LoVo (cell line): ENCODE measurements at places on chromosomes 5 and 9.
A peak's percentile ranks its signal among the peaks of the same experiment; 100 is the strongest.

- no peak for DNase-seq
Observed at GRCh38 chr5:139670369-139671095, 22.4 kb downstream of the CXXC5 start.

GRCh38 chr5:108941746-108942145 is 194.0 kb downstream of the FER start:
- DNase-seq = no peak

- DNase-seq = no peak
Observed at GRCh38 chr5:55146080-55146479, 13.9 kb upstream of the GPX8 start.

DNA sequence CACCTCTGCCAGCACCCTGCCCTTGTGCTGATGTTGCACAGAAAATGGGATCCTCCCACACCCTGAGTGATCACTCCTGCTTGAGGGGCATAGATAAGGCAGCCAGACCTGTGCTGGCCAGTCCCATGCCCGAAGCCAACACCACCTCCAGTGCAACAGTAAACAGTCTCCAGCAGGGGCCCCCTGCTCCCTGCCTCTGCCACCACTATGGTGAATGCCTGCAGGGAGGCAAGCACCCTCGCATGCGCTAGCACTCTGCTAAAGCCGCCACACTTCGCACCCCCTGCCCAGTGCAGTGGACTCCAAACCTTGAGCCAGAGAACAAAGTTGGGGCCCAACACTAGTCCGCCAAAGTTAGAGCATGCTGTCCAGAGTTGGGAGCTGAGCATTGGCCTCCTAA is 118.7 kb downstream of the PJA2 start:
- no peak for DNase-seq

DNA sequence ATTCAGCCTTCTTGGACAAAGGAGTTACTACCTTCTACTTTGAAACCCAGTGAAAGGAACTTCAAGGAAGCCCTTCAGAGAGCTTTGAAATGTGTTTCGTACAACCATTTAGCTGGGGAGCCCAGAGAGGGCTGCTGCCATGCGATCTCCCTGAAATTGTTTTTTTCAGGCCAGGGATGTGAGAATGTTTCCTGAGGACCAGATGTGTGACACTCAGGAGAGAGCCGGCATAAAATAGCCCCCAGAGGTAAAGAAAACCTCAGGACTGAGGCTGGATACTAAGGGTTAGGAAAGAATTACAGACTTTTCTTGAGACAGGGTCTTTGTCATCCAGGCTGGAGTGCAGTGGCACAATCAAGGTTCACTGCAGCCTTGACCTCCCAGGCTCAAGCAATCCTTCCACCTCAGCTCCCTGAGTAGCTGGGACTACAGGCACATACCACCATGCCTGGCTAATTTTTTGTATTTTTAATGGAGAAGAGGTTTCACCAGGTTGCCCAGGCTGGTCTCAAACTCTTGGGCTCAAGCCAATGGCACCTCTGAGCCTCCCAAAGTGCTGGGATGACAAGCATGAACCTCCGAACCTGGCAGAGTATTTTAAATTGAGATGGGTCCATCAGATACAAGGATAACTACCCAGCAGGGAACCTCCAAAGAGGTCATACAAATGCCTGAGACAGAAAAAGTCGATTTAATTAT is 8.4 kb downstream of the RPL37 start:
- no peak for DNase-seq

DNA sequence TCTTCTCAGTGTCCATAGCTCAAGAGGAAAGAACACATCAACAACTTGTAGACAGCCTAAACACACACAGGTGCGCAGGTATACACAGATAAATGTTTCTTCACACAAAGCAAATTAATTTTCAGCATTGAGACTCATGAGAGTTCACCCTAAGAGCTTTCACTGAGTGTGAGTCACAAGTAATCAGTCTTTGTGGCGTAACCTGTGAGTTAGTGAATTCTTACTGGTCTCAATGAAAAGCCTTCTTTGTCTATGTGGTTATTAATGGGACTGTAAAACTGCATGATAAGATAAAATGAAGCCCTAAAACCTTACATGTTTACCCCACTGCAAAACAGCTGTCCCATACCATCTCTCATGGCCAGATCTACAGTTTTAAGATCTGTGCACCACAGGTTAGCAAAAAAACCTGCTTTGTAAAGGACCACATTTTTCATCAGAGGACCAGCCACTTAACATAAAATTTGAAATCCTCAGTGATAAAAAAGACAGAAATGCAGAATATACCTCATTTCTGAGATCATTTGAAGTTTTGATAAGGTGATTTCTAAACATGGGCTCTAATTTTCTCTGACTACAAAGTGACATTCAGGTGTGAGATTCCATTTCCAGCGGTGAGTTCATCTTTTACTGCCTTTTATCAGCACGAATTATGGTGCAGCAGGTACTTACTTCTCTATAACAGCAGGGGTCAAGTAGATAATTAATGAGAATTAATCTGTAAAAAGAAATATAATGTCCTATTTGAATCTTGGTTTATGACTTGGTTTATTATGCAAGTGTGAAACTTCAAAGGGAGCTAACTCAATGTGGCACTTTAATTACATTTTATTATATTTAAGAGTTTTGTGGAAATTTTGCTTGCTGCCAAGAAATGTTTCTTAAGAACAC is 335.7 kb upstream of the PIK3R1 start:
- peak; percentile 58 for DNase-seq

- DNase-seq = no peak
Observed at GRCh38 chr9:113712053-113712452, 164.1 kb upstream of the ZNF618 start.

- DNase-seq = no peak
Observed at GRCh38 chr5:79229357-79230174, 6.4 kb upstream of the JMY start.

GRCh38 chr9:3865141-3865772 is 339.5 kb upstream of the RFX3 start:
- no peak for DNase-seq

- DNase-seq = no peak
Observed at GRCh38 chr9:125494653-125494915, 212.4 kb downstream of the MAPKAP1 start.

DNA sequence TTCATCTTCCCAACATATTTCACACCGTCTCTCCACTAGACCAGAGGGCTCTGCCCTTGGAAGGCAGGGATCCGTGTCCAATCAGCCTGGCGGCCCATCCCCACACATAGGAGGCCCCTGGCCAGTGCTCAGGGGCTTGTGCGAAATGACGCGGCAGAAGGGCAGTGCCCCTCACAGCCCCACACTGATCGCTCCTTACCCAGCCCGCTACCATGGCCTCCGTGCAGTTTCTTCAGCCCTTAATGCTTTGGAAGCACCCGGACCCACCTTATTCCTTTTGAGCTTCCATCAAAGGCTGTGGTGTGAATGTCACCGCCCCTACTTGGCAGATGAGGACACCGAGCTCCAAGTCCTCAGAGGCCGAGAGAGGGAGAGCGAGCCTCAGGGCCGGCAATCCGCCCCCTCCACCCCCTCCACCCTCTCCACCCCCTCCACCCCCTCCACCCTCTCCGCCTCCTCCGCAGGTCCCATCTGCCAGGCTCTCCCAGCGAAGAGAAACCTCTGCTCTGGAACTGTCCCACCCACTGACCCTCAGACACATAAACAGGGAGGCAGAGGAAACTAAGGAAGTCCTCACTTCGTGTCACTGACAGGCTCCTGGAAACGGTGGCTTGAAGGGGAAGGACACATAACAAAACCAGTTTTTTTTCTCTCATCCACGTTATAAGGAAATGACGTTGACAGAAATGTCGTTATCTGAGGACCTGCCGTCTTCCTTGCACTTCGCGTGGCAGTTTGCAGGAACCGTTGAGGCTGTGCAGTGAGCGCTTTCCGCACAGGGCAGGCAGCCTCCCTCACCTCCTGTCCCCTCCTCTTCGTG is 13.9 kb downstream of the QSOX2 start:
- no peak for DNase-seq

GRCh38 chr5:15431923-15432322 is 68.1 kb upstream of the FBXL7 start:
- no peak for DNase-seq

- DNase-seq = no peak
Observed at GRCh38 chr5:97107318-97107717, 35.1 kb downstream of the LIX1 start.

GRCh38 chr9:84343111-84343521 is 2.6 kb upstream of the SLC28A3 start:
- DNase-seq = no peak

DNA sequence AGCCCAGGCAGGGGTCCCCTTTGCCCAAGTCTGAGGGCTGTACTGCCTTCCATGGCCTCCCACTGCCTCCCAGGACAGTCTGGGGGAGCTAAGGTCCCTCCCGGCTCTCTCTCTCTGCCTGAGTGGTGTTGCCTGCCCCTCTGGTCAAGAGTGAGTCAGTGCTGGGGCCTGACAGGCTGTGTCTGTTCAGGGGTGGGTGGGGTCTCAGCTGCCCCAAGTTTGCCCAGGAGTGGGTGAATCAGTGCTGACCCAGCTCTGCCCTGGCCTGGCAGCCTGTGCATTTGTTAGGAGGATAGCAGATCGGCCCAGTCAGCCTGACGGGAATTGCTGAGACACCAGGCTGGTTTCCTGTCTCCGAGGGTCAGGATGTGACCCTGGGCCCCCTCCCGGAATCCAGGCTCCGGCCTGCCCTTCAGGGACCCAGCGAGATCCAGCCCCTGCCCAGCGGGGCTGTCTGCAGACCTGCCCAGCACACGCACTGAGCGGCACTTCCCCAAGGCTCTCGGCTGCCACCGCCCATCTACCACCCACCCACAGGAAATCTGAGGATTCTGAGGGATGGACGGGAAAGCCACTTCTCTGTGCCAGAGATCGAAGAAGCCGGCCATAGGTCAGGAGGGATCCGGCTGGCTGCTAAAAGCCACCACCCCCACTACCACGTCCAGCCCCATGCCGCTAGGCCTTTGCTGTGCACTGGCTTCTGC is 15.9 kb downstream of the ENG start:
- no peak for DNase-seq

DNA sequence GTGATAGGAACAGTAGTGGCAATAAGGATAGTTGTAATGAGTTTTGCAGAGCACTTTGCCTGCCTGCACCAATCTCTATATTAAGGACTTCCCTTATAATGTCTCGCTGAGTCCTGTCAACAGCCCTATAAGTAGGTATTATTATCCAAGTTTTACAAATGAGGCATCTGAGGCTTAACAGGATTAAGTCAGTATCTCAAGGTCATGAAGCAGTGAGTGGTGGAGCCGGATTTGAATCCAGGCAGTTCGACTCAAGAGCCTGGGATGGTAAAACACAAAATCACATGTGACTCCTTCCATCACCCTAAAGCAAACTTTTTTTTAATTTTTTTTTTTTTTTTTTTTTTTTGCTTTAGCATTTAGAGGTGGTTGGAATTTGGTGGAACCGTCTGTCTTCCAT is 59.0 kb upstream of the RARS1 start:
- no peak for DNase-seq

GRCh38 chr5:112419164-112419985 is at the start of gene EPB41L4A:
EPB41L4A (minus strand) TSS chr5:112419277; CDS start chr5:112419039, 238 bp downstream.
- DNase-seq = peak; percentile 65

DNA sequence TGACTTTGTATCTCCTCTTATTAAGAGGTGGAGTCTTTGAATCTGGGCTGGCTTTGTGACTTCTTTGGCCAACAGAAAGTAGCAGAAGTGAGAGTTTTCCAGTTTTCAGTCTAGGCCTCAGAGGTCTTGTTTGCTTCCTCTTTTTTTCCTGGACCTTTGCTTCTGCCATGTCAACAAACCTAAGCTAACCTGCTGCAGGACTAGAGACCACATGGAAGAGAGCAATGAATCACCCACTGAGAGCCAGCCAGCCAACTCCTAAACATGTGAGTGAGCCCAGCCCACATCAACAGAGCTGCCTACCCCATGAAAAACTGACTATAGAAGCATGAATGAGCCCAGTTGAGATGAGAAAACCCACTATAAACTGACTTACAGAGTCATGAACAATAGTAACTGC is 29.9 kb downstream of the MRPL22 start:
- DNase-seq = no peak

GRCh38 chr9:79985772-79986171 is 414.0 kb downstream of the TLE4 start:
- DNase-seq = no peak

DNA sequence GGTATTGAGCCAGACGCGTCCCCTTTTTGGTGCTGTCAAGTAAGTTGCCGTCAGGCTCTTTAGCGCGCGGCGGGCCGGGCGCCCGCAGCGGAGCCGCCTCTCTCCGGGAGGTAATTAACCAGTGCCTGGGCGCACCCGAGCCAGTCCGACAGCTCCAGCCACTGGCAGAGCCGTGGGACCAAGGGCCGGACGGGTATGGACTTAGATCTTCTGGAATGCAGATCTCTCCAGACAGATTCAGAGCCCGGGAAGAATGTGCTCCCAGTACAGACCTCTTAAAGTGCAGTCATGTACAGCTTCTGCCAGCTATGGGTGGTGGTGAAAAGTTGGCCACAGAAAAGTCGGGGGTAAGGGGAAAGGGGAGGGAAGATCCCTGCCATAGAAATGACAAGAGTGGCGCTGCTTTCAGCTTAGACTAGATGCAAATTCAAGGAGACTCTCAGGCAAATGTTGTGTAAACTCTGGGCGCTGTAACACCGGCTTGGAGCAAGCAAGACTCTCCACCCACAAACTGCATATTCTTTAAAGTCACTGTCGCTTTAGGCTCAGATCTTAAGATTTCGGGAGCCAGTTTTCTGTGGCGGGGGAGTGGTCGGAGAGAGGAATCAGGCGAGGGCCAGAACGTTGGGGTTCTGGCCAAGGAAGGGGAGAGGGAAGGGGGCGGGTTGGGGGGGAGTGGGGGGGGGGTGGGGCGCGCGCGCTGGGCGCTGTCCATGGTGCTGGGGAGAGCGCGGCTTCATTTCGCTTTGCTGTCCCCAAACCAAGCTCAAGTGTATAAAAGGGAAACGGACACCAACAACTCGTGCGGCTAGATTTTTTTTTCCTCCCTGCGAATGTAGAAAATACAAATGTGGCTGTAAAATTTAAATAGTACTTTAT is 29.2 kb downstream of the NR2F1 start:
- peak; percentile 24 for DNase-seq

DNA sequence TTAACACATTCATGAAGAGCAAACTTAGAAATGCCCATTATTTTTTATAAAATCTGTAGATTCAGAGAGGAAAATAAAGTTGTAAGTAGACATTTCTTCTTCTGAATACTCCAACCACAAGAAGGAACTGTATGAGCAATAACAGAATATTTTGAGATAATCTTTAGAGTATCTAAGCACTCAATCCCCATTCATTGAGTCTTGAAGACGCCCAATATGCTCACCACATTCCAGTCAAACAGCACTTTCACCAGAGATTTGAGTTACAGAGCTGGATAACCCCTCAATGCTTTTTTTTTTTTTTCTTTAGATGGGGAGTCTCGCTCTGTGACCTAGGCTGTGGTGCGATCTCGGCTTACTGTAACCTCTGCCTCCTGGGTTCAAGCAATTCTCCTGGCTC is 14.7 kb upstream of the RIC1 start:
- no peak for DNase-seq
